ENCODE measurements at places on chromosomes 11 and 22. TPM values are rescaled to one million over a fixed set of nuclear protein-coding genes. Genes with fewer than 3 reads are reported as not detected.

DNA sequence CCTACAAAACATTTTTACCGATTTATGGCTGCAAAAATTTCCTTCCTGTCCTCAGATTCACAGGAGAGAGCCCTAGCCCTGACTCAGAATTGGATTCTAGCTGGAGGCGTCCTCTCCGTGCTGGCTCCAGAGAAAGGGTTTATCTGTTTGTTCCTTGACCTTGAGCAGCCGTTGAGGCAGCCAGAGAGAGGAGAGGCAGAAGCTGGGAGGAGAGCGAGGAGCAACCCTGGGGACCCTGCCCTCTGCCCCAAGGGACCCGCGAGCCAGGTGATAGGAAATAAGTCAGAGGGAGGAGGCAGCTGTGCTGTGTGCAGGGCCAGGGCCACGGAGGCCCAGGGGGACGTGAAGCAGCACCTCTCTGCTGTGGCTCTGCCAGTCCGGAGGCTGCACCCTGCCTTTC, 75.6 kb downstream of the IGLL1 start:
- DNase-seq, result no peak

- no peak for DNase-seq
These were observed 25.8 kb downstream of the MRGPRD start for GRCh38 chr11:68954836-68955606.

GRCh38 chr11:44250421-44250820, 59.5 kb downstream of the ALX4 start:
- DNase-seq, result no peak

GRCh38 chr11:128929991-128930390, 12.7 kb downstream of the TP53AIP1 start:
- no peak for DNase-seq

DNA sequence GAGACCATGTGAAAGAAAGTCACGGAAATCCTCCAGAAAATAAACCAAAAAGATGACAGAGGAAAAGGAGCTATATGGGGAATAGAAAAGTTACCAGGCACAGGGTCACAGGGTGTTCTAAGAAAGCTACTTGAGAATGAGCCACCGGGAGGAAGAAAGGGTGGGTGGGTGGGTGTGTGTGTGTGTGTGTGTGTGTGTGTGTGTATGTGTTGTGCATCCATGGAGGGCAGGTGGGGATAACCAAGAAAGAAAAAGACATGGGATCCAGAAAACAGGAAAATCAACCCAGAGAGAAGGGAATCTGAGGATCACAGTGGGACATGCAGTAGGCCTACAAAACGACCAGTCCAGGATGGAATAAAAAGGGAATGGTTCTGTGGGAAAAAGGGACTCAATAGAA, 3.7 kb downstream of the APOL2 start:
- DNase-seq, result no peak

RTN4RL2 gene
- 3.4 TPM for total RNA-seq

DNA sequence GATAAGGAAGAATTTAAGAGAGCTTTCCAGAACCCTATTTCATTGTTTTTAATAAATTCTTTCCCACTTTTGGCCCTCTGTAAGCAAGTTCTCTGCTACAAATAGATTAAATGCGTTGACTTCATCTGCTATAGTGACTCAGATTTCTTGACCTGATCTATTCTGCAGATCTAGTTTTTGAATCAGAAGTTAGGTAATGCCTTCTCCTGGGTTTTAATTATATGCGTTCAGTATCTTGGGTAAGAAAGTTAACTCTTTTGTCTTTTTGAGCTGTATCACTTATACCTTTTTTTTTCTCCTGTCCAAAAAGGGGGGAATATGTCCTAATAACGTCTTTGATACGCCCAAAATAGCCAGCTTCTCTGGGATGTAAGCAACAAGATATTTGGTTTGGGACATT, 2.4 kb upstream of the HEPHL1 start:
- DNase-seq, result no peak

DNA sequence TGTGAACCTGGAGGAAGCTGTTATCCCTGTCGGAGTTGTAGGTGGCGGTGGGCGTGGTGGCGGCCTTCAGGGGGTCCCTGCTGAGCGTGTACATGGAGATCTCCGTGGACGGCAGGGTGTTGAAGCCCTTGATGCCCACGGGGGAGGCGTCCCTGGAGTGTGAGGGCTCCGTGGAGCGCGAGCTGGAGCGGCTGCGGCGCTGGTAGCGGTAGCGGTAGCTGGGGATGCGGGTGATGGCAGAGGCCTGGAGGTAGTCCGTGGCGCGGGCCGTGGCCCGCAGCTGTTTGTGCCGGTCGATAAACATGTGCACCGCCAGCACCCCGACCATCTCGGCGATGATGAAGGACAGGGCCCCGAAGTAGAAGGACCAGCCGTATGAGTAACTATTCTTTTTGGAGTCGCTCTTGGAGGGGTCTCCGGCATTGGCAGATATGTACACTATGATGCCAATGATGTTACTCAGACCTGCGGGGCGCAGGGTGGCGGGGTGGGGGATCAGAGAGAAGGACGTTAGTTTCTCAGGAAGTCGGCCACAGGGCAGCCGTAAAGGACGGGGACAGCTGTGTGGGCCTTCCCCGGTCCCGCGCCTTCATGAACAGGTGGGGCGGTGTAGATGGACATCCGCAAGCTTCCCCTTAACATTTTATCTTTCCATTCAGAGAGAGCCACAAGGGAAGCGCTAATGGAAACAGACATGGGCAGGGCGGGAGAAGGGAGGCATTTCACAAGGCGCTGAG, 35.6 kb upstream of the EIF3D start:
- DNase-seq, result no peak

GRCh38 chr11:80849253-80849652, 1408.4 kb upstream of the TENM4 start:
- no peak for DNase-seq

CARD10 gene
- 7.0 TPM for total RNA-seq

DNA sequence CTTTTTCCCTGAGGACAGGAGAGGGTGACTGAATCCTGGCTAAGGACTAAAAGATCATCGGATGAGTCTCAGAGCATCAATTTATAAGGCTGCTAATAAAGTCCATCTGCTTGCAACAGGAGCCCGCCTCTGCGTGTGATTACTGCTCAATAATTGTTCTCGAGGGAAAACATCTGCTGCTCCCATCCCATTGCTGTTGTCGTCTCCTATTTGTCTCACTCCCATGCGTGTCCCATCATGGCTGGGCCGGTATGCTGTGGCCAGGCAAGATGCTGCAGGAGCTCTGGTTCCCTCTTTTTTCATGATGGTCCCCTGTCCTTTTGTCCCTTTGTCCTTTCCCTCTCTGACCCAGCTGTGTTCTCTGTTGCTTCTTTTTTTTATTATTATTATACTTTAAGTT, 121.2 kb downstream of the SPATA19 start:
- no peak for DNase-seq

GRCh38 chr11:121221496-121222200, 70.9 kb upstream of the SC5D start:
- no peak for DNase-seq

DNA sequence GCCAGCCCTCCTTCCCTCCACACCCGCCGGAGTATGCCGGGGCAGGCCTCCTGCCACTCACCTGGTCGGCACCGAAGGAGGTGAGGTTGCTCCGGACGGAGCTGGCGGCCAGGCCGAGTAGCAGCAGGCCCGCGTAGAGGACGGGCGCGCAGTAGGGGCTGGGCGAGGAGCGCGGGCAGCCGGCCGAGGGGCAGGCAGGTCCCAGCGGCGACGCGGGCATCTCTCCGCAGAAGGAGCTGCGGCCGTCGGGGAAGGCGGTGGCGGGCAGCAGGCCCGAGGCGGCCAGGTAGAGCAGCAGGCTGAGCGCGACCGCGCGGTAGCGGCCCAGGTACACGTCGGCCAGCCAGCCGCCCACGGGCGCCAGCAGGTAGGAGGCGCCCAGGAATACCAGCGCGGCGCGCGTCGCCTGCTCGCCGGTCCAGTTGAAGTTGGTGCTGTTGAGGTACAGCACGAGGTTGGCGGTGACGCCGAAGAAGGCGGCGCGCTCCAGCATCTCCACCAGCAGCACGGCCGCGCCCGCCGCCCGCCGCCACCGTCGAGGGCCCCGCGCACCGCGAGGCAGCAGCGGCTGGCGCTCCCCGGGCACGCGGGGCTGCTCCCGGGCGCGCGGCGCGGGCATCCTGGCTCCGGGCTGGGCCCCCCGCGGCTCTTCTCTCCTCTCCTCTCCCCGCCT, 907 bp downstream of the SLC15A3 start:
- no peak for DNase-seq

All from neural crest cell (in vitro differentiated cells).